ENCODE measurements at places on chromosomes 3 and 15.

- DNase-seq = no peak
These were observed 25.7 kb upstream of the MYLK start for GRCh38 chr3:123909785-123910184.

DNA sequence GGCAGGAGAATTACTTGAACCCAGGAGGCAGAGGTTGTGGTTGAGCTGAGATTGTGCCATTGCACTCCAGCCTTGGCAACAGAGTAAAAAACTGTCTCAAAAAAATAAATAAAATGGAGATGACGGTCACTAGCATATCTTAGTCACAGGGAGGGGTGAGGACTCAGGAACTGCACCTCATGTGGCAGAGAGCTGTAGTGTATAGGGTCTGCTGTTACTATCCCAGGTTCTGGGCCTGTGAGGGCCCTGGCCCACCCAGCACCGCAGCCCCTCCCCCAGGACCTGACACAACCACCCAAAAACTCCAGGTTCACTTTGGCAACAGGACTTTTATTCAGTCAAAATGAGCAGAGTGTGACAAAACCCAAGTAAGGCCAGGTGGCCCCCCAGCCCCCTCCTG is 22.3 kb downstream of the RNU5B-1 start:
- no peak for DNase-seq

- DNase-seq = no peak
These were observed 212.9 kb downstream of the TIGIT start for GRCh38 chr3:114506591-114507300.

GRCh38 chr3:132145833-132146232 is 111.0 kb upstream of the CPNE4 start:
- DNase-seq = no peak

Data from mammary epithelial cell (primary cell).